ENCODE measurements at places on chromosomes 12 and 14. TPM values are rescaled to one million over a fixed set of nuclear protein-coding genes. Genes with fewer than 3 reads are reported as not detected.

DNA sequence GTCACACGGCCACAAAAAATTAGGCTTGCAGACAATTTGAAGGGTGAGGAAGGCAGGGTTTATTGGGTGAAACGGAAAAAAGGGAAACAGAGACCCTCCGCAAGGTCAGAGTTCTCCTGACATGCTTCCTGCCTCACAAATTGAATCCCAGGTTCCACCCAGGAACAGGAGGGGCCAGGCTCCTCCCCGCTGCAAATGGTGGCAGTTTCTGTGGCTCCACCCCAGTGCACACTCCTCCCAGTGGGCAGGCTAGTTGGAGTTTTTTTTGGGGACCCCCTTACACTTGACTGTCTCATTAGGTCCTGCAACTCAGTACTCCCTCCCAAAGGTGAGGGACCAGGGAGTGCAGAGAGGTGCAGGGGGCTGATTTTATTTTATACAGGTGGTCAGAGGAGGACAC lies 39.4 kb upstream of the PPP1CC start:
- DNase-seq: no peak

- DNase-seq: no peak
Observed at GRCh38 chr12:124774054-124774461, 89.6 kb downstream of the SCARB1 start.

DNA sequence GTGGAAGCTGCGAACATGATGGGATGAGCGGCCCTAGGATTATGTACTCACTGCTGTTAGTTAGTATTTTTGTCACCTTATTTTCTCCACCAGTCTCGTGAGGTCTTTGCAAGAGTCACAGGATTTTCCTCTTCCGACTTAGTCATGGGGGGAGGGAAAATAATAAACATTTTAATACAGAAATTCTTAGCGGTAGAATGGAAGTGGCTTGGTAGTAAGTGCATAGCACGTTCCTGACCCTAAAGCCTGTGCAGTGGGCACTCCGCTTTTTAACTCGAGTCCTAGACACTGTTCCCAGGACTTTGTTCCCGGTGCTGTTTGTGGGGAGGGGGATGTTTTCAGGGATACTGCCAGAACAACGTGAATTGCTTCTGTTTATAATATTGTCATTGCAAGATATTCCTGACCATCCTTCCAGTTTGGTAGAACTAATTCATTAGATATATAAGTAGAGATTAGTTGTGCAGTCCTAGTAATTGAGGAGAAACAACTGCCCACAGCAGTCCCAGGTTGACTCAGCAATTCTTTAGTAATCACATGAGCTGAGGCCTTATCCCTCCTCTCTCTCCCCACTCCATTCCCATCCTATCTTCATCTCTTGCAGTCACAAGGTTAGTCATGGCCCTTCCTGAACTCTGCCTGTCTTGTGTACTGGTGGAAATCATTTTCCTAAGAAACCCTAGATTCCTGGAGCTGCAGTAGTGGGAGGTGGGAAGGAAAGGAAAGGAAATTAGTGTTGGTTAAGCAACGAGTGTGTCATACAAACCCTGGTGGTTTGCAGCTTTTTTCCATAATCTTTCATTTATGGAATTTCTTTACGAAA lies 799 bp downstream of the SLC38A6 start:
- peak; percentile 77 for DNase-seq

The ACSS3 gene
- total RNA-seq: 0.63 TPM

The AKAP6 gene
- 9.8 TPM for total RNA-seq

The LRRC10 gene
- not detected for total RNA-seq
